Stimulated activated CD4-positive, alpha-beta T cell treated with anti-CD3 and anti-CD28 coated beads, Interleukin-15, amount 100 ng/mL, for 1 hour (primary cell): ENCODE measurements at places on chromosomes 4 and X.

GRCh38 chrX:106728337-106728736, 1.8 kb downstream of the RNF128 start:
- DNase-seq: no peak

GRCh38 chr4:26859762-26860156, 882 bp upstream of the STIM2 start:
- DNase-seq: no peak

DNA sequence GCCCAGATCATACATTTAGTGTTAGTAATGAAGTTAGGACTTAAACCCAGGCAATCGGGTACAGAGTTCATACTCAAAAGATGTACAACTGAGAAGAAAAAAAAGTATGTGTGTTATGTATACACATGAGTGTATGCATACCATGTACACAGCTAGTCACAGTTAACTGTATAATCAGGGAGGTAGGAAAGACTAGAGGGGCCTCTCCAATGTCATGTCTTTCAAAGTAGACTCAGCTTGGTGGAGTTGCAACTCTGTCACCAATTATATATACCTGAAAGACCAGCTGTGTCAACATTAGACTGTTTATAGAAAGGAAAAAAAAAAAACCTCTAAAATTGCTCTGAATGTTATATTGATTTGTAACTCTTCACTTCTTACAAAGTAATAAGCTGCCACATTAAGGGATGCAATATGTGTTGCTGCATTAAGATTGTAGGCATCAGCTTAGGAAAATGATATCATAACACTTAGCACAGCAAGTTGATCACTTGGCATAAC, 167.5 kb downstream of the DCTD start:
- DNase-seq: no peak

GRCh38 chrX:112961981-112962380, 121.3 kb upstream of the AMOT start:
- DNase-seq: no peak

- no peak for DNase-seq
Measured at GRCh38 chr4:5118994-5119835, 67.9 kb downstream of the STK32B start.

DNA sequence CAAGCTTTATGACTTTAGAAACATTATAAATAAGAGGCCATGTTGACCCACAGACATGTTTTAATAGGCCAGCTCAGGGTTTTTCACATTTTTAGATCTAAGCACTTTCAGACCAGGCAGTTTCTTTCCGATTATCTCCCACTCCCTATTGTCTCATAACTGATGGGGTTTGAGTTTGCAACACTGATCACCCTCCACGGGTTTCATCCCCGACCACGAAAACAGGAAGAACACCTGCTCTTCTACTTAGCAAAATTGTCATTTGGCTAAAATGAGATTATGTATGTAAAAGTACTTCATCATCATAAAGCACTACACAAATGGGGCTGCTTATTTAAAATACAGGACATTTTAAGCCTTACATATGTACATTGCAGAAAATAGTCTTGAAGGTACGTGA, 407.9 kb downstream of the HNRNPD start:
- no peak for DNase-seq

DNA sequence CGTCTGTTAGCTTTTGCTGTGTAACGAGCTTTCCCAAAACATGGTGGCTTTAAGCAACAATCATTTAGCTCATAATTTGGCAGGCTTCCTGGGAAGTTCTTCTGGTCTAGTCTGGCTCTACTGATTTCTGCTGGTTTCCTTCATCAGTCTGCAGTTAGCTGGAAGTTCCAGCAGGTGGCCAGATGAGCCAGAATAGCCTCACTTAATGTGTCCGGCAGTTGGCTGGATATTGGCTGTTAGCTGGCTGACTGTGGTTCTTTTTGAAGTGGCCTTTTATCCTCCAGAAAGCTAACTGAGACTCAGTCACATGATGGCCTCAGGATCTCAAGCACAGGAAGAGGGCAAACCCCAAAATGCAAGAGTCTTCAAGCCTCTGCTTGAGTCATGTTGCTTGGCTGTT, 34.9 kb downstream of the FTHL17 start:
- DNase-seq: no peak

DNA sequence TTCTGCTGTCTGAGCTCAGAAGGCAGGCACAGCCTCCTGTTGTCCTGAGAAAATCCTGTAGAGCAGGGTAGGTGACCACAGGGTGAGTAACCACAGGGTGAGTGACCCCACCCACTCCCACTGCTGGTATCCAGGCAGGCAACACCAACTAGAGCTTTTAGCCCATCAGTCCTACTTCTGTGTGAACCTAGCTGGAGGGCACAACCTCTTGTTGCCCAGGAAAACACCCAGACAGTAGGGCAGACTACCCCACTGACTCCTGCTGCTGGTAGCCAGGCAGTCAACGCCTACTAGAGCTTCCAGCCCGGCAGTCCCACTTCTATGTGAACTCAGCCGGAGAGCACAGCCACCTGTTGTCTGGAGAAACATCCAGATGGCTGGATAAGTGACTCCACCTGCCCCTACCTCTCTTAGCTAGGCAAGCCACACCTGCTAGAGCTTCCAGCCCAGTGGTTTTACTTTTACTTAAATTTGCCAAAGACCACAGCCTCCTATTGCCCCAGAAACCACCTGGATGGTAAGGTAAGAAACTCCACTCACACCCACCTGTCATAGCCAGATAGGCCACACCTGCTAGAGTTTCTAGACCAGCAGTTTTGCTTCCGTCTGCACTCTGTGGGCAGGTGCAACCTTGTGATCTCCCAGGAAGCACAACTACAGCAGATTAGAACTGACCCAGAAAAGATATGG, 371.6 kb downstream of the INPP4B start:
- DNase-seq: no peak

DNA sequence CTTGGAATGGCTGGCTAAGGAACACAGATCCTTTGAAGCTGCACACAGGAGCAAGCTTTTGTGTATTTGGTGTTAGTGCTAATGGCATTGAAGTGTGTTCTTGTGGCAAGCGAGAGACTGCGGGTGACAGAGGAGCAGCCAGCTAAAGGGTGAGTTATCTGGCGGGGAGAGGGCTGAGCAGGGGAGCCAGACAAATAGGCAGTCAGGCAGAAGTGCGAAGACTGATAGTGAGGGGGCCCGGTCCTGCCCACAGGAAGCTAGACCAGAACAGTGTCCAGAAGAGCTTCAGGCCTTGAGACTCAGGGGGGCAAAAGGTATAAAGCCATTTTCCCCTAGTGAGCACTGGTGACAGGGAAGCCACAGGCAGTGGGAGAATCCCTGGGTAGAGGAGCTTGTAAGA, 49.6 kb upstream of the MAMLD1 start:
- no peak for DNase-seq
